ENCODE measurements at places on chromosomes 3 and 15.

- ATAC-seq: peak; percentile 95
These were observed 120.7 kb downstream of the LMLN start for GRCh38 chr3:198080521-198081384.

DNA sequence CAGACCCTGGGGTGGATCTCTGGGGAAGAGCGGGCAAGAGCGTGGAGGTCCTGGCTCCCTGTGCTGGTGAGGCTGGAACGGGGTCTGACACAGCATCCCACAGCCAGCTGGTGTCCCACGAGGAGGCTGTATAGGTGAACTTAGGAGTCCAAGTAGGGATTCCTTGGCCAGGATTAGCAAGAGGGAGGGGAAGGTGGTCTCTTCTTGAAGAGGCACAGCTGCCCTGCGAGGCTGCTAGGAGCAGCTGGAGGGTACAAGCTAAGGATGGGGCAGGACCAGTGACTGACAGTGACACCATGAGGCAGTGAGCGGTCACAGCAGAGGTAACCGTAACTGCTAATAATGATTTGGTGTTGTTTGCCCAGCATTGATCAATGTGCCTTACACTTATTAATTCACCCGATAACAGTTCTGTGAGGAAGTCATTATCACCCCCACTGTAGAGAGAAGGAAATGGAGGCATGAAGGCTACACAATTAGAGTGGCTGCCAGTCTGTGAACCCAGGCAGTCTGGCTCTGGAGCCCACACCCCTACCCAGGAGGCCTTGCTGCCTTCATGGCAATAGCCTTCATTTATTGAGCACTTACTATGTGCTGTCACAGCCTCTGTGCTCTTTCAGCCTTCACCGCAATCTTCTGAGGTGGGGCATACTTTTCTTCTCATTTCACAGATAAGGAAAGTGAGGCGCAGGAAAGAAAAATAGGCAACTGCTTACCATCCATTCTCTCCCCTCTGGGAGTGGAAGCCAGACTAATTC lies 59.4 kb downstream of the TMEM44 start:
- ATAC-seq: peak; percentile 85

GRCh38 chr3:56787784-56788256 lies 13.9 kb downstream of the ARHGEF3 start:
- no peak for ATAC-seq

DNA sequence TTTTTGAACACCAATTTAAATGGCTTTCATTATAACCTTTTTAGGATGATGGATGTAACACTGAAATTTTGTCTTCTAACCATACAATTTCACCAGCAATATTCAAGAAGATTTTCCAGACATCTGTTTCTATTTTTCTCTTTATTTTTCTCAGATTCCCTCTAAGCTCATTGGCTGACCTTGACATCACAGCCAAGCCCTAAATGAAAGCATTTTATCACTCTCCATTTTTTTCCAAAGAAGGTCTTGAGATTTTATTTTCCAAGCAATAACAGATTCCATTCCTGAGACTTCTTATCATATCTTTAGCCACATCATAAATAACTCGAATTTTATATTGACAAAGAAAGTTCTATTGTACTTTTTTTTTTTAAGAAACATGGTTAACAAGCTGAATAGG lies 392.6 kb upstream of the THBS1 start:
- ATAC-seq: no peak

DNA sequence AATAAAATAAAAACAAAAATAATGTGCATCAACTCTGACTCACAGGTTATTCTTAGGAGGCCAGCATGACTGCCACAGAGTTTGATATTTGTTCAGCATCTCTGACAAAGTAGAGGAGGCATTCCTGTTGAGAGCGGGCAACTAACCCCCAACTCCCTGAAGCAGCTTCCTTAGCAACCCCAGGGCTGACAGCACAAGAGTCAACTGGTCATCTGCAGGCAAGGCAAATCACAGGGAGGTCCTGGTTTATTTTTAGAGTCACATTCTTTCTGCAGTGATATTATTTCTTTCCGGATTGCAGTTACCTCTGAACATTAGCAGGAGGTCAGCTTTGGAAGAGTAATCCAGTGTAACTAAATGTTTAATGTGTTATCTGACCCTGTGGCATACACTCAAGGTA lies 273.0 kb downstream of the PLCL2 start:
- ATAC-seq: no peak

DNA sequence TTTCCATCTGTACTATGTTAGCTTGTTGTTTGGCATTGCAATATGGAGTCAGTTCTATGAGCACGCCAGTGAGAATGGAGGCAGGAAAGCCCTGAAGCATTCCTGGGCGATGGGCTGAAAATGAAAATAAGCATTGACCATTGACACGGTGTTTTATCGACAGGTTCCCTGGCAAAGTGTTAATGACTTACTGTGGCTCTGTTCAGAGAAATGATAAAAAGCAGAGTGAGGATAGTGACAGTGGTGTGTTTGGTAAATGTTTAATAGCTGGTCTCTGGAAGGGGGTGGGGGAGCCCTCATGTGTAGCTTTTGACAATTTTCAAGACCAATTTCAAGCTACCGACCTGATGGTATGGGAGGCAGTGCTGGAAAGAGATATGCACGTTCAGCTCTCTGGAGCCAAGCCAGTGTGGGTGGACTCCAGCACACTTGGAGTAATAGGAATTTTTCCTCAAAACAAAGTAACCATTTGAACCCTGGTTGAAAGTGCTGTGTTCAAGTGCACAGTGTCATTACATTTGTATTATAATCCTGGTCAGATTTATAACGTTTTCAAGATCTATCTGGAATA lies 341.7 kb upstream of the ROBO2 start:
- ATAC-seq: no peak

GRCh38 chr3:161510510-161511260 lies 14.1 kb downstream of the OTOL1 start:
- ATAC-seq: no peak

- ATAC-seq: no peak
These were observed 54.0 kb downstream of the TAFA4 start for GRCh38 chr3:68878322-68878721.

GRCh38 chr3:64681827-64682226 lies 6.0 kb downstream of the ADAMTS9 start:
- ATAC-seq: no peak

GRCh38 chr3:22988566-22988965 lies 214.6 kb upstream of the UBE2E2 start:
- ATAC-seq: no peak

DNA sequence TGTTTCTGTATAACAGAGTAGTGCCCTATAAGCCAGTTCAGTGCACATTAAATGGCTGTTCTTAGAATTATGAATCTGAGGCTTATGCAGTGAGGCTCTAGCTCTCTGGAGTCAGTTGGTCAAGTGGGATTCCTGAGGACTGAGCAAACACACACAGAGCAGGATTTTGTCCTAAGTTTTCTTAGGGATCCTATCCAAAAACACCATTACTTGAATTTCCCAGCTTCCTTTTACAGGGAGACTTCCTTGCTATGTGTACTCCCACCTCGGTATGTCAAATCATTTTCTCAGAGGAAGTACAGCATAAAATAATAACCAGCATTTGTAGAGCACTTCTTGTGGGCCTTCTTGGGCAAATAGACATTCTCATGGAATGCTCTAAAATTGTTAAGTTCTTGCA lies 63.1 kb upstream of the GOLGA6B start:
- ATAC-seq: no peak

GRCh38 chr3:54188176-54188791 lies 65.9 kb downstream of the CACNA2D3 start:
- no peak for ATAC-seq

DNA sequence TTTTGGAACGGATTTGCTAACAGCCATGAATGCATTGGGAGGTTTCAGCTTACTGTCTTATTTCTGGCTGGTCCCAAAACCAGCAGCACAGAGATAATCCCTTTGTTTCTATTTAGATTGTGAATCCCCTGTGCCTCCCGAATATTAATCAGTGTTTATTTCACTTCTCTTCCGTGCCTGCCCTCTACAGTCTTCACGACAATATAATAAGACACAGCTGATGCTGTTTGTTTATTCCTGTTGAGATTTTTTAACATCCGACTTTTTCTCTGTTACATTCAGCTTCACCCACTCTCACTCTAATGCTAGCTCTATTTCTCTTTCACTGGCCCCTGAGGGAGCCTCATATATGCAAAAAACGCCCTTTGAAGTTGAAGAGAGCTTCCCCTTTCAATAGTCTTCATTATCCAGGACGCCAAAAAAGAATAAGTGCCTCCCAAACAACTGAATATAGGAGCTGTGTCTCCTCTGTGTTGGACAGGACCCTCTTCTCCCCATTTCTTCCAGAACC lies 995.3 kb downstream of the ROBO2 start:
- no peak for ATAC-seq

- no peak for ATAC-seq
These were observed 33.0 kb upstream of the CDCP1 start for GRCh38 chr3:45179163-45179562.

- ATAC-seq: no peak
These were observed 729.2 kb downstream of the ROBO1 start for GRCh38 chr3:79038636-79039035.

GRCh38 chr15:85036716-85037115 lies 55.1 kb downstream of the PDE8A start:
- ATAC-seq: no peak

GRCh38 chr3:58180940-58181587 lies 29.7 kb downstream of the DNASE1L3 start:
- no peak for ATAC-seq

DNA sequence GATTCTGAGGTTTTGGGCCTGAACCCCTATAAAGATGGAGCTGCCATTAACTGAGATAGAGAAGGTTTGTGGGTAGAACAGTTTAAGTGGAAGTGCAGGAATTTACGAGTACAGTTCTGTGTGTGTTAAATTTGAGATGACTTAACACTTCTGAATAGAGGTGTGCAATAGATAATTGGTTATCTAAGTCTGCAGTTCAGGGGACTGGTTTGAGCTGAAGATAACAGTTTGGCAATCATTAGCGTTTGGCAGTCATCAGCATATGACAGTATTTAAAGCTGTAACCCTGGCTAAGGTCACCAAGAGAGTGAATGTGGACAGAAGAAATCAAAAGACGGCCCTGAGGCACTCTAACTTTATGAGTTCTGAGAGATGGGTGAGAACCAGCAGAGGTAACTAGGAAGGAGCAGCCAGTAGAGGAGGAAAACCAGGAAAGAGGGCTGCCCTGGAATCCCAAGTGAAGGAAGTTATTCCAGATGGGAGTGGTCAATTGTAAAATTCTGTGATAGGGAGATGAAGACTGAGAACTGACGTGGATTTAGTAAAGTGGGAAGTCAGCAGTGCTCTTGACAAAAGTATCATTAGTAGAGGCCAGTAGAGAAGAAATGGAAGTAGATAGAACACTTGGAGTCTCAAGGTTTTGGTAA lies 8.1 kb downstream of the MYNN start:
- ATAC-seq: no peak

DNA sequence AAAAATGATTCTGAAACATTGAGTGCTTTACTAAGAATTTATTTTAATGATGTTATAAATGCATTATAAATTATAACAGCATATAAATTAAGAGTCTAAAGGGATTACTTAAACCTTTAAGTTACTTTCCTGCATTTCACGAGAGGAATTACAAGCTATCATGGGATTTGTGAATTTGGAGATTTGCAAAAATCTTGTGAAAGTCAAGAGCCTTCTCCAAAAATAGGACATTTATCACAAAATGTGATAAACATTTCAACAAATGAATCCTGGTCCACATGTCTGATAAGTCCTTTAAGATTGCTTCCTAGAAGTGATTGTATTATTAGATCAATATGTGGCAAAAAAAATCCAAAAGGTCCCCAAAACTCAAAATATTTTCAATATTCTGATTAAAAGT lies 154.5 kb downstream of the ATP8B4 start:
- no peak for ATAC-seq

- ATAC-seq: no peak
These were observed 440.9 kb downstream of the RBMS3 start for GRCh38 chr3:29721789-29722188.

- ATAC-seq: no peak
These were observed 41.7 kb downstream of the CADPS start for GRCh38 chr3:62833538-62833937.

DNA sequence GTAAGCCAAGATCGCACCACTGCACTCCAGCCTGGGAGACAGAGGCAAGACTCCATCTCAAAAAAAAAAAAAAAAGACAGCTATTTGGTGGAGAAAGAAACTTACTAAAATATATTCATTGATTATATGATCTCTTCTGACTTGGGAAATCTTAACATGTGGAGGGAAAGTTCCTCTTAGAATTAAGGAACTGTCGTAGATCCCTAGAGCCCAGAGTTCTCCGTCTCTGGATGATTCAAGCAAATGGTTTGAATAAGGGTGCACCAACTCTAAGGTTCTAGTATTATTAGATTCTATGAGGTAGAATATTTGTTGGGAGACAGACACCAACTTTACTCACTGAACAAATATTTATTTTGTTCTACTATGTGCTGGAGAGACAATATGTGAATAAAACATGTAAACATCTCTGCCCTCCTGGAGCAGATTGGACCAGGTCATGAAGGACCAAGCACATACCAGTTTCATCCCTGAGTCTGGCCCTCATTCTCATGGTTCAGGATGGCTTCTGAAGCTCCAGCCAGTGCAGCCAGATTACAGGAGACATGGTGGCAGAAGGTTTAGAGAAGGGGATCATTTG lies 129.7 kb downstream of the MITF start:
- no peak for ATAC-seq

- no peak for ATAC-seq
These were observed 4.1 kb downstream of the ADCY5 start for GRCh38 chr3:123444744-123445143.

DNA sequence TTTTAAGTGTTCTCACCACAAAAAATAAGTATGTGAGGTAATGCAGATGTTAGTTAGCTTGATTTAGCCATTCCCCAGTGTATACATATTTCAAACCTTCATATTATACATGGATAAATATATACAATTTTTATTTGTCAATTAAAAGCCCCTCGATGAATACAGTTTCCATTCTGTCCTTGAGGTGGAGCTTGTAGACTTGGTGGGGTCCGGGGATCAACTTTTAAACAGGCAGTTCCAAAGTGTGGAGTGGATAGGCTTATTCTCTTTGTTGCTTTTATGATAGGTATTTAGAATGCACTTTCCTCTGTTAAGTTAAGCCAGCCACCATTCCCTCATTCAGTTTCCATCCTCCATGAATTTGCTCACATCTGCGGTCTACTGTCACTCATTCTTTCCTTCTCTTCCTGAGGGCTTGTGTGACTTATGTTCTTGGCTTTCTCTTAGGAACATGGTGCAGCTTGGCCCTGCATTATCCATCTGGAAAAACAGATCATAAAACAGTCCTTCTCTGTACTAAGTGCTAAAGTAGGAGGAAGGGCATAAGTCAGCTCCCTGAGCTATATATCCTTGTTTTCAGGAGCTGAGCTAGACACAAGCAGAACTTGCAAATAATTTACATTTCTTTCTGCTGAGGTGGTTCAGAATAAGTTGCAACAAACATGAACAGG lies 149.1 kb downstream of the NFKBIZ start:
- no peak for ATAC-seq

GRCh38 chr3:59106085-59106648 lies 56.3 kb upstream of the CFAP20DC start:
- ATAC-seq: no peak
